ENCODE measurements at places on chromosomes 4 and X. TPM values are rescaled to one million over a fixed set of nuclear protein-coding genes. Genes with fewer than 3 reads are reported as not detected.
A peak's percentile ranks its signal among the peaks of the same experiment; 100 is the strongest.

Gene HPSE
- polyA plus RNA-seq = 7.3 TPM

GRCh38 chr4:32440391-32440790, 1720.2 kb downstream of the PCDH7 start:
- no peak for DNase-seq

- no peak for DNase-seq
These were observed 278.6 kb upstream of the DIPK2B start for GRCh38 chrX:45479196-45479834.

DNA sequence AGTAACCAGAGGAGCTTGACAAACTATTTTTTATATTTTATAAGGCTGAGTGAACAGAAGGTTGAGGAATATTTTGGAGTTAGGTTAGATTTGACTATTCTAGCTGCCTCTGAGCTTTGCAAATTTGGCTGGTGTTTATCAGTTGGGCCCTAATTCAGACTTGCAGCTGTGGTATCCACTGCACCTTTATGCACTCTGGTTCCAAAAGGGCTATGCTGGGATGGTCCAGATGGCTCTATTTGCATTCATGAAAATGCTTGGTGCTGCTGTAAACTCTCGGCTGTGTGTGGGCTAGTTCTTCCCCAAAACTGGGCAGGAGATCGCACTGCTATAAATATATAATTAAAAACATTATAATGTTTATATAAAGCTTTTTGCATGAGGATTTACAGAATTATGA, 106.3 kb downstream of the REPS2 start:
- DNase-seq = no peak

DNA sequence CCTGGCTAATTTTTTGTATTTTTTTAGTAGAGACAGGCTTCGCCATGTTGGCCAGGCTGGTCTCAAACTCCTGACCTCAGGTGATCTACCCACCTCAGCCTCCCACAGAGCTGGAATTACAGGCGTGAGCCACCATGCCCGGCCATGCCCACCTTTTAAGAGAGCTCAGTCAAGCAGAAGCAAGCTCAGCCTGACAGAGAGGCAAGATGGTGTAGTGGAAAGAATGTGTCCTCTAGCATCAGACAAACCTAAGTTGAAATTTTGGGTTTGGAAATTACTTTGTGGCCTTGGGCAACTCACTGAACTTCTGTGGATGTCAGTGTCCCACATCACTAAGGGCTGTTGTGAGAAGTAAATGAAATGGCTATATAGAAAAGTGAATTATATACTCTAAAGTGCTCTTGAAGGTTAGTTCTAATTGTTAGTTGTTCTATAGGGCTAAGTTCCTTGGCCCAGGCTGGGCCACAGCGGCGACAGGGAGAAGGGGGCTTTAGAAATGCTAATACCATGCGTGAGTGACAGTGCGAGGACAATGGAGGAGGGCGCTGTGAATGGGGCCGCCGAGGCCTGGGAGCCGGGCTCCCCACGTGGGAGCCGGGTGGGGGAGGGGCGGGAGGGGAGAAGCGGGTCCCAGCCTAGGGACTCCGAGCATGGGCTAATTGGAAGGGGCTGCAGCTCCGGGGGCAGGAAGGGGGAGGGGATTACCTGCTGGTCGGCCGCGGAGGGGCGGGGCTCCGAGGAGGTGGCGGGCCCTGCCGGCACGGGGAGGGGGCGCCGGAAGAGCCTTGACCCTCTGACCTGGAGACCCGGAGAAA, 15.6 kb downstream of the PJA1 start:
- no peak for DNase-seq

GRCh38 chr4:99763635-99764101, 53.0 kb upstream of the DAPP1 start:
- DNase-seq = no peak

Gene GCNA
- 1.5 TPM for polyA plus RNA-seq

Gene NIPAL1
- polyA plus RNA-seq = 8.6 TPM

Gene RRH
- not detected for polyA plus RNA-seq

- peak; percentile 52 for DNase-seq
These were observed 52.6 kb downstream of the CPZ start for GRCh38 chr4:8644966-8645752.

Gene RIPPLY1
- not detected for polyA plus RNA-seq

GRCh38 chrX:154840856-154841255, 6.4 kb upstream of the SMIM9 start:
- DNase-seq = no peak

DNA sequence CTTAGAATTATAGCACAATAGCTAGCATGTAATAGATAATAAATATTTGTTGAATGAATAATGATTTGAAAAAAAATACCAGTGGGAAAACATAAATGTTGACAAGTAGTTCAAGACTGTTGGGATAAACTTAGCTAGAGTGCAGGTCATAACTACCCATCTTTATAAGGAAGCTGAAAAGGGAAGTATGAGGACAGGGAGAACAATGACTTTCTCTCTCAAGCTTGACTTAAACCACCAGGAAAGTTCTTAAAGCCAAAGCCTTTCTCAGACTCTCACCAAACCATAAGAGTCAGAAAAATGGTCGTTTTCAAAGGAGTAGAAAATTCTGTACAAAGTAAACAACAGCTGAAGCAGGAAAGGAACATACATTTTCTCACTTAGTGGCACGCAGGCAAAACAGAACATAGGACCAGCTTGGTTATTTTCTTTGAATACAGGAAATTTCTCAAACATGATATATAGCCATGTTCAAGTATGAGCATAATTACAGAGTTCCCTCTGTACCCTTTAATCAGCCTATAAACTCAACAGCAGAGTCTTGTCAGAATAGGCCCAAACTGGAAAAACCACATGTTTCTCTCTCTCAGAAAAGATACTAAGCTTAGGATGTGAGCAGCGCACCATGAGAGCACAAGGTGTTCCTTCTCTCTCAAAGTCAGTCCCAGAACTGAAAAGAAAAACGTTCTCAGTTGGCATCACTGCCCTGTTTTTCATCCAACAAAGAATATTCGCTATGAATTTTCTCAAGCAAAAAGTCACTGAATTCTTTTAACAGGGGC, 28.7 kb downstream of the MAPK10 start:
- no peak for DNase-seq

Gene PSAPL1
- not detected for polyA plus RNA-seq

Gene BST1
- polyA plus RNA-seq = 5.3 TPM

- no peak for DNase-seq
These were observed 72.0 kb upstream of the MSX1 start for GRCh38 chr4:4787421-4787820.

DNA sequence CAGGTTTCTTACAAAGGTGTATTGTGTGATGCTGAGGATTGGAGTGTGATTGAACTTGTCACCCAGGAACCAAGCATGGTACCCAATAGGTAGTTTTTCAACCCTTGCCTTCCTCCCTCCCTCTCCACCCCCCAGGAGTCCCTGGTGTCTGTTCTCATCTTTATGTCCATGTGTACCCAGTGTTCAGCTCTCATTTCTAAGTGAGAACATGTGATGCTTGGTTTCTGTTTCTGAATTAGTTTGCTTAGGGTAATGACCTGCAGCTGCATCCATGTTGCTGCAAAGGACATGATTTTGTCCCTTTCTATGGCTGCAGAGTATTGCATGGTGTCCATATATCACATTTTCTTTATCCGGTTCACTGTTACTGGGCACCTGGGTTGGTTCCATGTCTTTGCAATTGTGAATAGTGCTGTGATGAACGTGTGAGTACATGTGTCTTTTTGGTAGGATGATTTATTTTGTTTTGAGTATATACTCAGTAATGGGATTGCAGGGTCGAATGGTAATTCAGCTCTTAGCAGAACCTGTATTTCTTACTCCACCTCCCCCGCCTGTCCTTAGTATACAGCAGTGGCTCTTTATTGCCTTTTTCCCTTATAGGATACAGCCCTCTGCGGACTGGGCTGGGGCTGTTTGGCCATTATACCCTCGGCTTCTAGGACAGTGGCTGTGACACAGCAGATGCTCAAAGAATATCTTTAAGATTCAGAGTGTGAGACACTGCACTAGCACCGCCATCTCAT, 145.4 kb downstream of the PTTG2 start:
- no peak for DNase-seq

DNA sequence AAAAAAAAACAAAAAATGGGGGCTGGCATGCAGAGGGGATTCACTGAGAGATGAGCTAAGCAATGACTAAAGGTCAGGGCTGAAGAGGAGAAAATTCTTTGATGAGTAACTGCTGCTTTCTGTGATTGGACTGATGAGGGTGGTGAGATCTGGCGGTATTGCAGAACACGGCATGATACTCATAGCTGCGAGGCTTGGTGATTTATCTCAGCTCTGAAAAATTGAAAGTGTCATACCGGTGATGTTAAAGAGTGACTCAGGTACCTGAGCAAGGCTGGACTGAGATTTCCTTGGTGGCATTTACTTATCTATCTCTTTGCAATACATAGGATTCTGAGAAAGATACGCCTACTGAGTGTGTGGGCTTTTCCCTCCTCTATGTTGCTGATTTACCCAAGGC, 204.1 kb upstream of the DDX53 start:
- no peak for DNase-seq

Gene IQCM
- not detected for polyA plus RNA-seq

DNA sequence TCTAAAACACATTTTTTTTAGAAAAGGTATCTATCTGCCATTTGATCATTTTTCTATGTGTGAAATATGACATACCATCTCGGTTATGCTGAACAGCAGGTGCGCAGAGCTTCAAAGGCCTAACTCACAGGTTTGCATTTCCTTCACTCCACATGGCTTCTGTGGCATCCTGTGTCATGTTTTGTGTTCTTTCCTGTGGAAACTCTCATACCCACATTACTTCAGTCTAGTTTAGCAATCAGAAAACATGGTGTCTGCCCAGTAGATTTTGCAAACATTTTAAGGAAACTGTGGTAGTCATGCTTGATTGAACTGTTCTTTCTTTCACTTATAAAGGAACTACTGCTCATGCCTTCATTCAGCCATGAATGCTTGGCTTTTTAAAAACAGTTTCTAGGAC, 11.3 kb upstream of the ARAP2 start:
- no peak for DNase-seq

Gene PCDH11X
- not detected for polyA plus RNA-seq

DNA sequence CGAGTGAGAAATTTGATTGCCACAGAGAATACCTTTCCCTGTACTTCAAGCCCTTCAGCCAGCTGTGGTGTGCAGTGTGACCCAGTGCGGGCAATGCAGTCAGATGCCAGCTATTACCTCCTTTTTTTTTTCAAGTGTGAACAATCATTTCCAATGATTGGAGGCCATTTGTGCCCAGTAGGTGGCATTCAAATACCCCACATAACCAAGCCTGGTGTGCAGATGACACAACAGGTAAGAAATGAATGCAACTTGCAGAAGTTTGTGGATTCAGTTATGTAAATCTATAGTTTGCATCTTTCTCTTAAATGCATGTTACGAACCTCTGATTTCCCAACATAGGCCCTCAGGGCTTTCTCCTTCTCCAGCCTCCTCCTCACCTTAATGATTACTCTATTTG, 98.0 kb downstream of the CLCN4 start:
- no peak for DNase-seq

Gene LRP2BP
- polyA plus RNA-seq = 0.16 TPM

DNA sequence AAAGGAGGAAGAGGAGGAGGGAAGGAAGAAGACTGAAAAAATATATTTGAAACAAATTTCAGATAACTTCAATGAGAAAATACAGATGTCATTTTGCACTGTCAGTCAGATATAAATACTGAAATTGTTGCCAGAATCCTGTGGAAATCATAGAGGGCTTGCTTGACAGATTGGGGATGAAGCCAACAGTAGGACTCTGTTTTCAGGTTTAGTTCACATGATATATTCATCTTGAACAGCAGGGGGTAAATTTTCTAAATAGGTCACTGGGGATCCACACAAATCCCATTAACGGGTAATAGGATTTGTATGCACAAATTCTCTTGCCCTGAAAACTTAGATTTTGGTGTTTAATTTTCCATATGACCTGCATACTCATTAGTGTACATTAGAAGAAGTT, 103.3 kb upstream of the PCDH18 start:
- no peak for DNase-seq

DNA sequence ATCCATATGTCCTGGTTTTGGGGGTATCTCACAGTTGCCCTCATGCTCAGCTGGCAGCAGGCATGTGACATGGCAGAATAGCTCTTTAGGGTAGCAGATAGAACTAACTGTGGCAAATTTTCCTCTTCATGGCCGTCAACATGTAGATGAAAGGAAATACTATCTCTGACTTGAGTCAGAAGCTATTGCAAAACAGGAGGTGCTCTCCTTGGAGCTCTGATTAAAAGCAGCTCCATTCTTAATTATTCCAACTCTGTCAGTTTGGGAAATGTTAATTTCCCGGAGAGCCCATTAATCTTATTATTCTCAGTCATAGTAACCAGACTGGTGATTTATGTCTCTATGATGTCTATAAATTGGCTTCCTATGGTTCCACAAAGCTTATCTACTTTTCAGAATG, 18.2 kb downstream of the IL13RA1 start:
- no peak for DNase-seq

GRCh38 chr4:183355405-183355804, 33.2 kb upstream of the CLDN24 start:
- DNase-seq = no peak

Gene HSFX2
- 0.39 TPM for polyA plus RNA-seq

GRCh38 chr4:173243917-173244658, 75.5 kb downstream of the GALNT7 start:
- no peak for DNase-seq

DNA sequence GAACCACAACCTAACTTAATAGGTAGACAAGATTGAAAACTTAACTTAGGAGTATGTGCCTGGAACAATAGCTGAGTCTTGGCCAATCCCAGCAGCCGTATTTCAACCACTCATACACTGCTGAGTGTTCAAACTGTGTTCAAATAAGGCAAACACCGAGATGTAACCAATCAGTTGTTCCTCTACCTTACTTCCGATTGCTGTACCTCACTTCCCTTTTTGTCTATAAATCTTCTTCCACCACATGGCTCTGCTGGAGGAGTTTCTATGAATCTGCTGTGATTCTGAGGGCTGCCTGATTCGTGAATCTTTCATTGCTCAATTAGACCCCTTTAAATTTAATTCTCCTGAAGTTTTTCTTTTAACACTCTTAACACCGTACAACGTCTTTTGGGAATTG, 108.0 kb downstream of the ANAPC4 start:
- DNase-seq = no peak

DNA sequence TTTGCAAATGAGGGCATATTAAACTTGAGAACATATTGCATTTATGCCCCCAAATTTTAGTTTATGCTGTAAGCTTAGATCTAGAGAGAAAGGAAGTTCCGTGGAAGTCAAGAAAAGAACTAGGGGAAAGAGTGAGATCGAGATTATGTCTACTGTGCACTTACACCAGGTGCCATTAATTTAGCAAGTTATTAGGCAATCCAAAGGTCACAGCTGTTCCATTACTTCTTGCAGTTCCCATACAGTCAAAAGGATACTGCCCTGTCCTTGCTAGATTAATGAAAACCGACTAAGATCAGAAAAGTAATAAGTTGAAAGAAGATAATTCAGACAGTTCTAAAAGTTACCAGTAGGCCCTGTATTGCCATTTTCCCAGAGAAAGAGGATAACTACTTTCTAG, 49.3 kb upstream of the SLC7A11 start:
- no peak for DNase-seq

DNA sequence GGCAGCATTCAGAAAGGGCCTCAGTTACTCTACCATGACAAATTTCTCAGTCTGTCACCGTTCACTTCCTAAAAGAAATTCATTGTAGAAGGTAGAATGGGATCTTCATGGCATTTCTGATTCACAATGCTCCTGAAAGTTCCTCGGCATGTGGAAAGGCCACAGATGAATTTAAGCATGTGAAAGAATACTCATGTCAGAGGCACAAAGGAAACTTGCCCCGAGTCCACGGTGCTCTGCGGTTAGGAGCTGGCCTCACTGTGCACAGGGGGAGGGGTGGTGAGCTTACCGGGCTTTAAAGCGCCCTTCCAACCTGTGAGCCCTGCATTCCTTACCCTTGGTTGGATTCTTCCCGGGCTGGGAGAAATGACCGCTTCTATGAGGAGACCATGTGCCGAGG, 9.3 kb downstream of the TKTL1 start:
- no peak for DNase-seq

Gene CT45A1
- not detected for polyA plus RNA-seq

Gene KLHL4
- not detected for polyA plus RNA-seq

All from sigmoid colon (tissue), 7 donors.